ENCODE measurements at places on chromosomes 1 and 21.

DNA sequence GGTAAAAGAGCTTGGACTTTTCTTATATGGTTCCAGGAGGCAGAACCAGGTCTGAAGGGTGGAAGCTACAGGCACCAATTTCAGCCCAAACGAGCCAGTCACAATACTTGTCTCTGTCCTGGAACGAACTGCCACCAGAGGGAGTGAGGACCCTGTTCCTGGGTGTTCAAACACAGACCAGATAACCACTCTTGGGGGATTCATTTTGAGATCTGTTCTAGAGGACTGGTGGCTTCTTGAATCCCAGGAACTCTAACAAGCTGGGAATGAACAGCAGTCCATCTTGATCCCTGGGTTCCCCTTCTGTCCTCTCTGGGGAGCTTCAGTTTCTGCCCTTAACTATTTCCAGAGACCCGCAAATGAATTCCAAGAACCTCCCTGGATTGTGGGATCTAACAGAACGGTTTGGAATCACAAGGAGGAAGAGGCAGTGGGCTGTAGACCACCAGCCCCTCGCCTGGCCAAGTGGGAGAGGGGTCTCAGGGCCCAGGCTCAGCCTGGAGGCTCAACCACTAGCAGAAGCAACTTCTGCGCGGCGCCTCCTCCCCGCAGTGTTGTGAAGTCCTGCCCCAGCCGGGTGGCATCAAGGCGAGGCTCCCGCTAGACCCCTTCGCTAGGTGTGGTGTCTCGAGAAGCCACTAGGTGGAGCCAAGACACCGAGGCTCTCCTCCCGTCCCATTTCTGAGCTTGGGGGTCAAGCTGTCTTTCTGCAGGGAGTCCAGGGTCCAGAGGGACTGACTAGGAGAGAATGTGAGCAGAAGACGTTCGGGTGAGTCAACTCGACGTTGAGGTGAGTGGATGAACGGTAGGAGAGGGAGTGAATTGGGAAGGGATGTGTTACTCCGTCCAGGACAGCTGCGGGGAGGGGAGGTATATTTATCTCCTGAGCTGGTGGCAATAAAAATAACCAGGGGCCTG lies 12.1 kb upstream of the NES start:
- DNase-seq, result peak; percentile 79

DNA sequence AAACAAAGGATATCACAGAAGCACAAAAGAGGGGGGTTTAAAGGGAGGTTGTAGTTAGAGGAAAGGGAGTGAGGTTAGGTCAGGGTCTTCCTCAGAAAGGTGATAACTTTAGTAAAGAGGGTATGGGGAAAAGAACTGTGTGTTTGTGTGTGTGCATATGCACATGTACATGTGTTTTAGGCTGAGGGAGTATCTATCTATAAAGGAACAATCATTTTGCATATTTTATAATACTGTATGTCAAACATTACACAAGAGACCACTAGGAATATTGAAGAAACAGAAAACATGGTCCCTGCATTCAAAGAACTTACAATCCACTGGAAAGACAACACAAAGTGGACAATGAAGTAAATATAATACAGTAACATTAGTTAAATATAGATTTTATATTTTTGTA lies 132.2 kb downstream of the ACBD6 start:
- DNase-seq, result no peak

GRCh38 chr1:186858923-186859322 lies 30.2 kb downstream of the PLA2G4A start:
- no peak for DNase-seq

- no peak for DNase-seq
Observed at GRCh38 chr1:155179112-155180031, 5.7 kb downstream of the TRIM46 start.

DNA sequence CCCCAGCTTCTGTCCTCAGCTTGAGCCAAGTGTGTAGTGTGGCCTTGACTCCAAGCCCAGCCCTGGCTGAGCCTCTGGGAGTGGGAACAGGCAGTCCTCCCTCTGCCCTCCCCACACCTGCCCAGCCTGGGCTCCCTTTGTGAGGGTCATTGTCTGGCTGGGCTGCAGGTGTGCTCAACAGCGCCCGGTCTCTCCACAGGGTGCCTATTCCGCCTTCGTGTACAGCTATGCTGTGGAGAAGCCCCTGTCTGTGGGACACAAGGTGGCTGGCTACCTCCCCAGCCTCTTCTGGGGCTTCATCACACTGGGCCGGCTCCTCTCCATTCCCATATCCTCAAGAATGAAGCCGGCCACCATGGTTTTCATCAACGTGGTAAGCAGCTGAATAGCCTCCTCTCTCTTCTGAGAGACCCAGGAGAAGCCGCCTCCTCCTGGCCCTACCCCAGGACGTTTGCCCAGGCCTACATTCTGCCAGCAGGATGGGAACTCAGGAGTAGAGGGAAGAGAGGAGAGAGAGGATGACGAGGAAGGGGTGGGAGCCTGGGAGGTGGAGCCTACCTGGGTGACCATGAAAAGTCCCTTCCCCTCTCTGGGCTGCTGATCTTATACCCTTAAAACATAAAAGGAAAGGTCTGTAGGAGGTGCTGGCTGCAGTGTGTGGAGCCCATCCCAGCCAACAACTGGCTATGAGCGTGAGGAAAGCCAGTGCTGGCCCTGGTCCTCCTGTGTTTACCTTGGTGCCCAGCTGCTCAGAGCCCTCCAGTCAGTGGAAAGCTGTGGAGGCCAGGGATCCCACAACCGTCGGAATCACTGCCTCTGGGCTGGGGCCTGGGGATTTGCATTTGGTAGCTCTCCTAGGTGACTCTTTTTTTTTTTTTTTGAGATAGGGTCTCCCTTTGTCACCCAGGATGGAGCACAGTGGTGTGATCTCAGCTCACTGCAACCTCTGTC lies 45.7 kb downstream of the ELK4 start:
- DNase-seq, result no peak

- no peak for DNase-seq
Observed at GRCh38 chr1:23555986-23556634, 3.2 kb downstream of the ID3 start.

DNA sequence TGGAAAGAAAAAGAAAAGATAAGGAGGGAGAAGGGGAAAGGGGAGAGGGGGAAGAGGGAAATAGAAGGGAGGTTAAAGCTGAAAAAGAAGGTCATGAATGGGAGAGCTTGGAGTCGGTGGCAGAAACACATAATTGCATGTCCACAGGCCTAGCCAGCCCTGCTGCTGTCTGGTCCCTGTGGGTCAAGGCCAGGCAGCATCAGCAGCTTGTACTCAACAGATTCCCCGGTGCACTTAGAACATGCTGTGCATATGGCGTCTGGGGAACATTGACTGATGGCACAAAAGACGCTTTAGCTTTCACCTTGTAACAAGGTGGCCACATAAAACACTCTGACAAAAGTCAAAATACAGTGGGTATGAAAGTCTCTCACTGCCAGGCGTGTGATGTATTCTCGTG lies 25.9 kb downstream of the COG2 start:
- DNase-seq, result no peak

DNA sequence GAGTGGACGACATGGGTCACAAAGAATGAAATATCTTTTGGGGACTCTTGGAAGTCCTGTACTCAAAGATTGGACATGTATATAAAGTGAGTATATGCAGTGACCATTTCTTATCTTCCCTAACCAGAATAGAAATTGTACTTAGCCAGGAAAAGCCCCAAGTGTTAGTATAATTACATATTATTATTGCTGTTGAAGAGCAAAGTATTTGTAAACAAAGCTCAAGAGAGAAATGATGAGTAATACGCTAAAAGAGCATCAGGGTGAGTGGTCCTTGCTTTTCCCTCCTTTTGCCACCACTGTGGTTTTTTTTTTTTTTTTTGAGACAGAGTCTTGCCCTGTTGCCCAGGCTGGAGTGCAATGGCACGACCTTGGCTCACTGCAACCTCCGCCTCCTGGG lies 6.4 kb upstream of the CGN start:
- no peak for DNase-seq

DNA sequence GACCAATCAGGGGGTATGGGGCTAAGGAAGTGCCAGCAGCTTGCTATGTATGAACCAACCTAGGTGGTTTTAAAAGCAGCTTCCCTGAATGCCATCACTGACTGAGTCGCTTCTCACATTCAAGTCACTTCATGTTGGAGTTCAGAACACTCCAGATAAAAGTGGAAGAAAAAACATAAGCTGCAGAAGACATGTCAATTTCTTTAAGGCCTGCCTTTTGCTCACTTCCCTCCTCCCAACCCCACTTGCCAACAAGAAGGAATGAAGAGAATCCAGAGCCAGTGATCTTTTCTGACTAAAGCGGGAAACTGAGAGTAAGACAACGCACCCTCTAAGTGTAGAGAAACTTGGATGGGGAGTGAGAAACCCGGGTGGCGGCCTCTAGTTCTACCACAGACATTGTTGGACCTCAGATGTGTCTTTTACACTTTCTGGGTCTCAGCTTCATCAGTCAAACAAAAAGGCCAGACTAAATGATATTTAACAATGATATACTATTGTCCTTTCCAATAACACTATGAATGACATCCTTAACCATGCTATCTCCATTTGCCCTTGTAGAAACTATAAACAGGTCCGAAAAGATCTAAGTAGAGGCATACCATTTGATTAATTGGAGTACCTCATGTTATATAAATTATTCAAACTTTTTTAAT lies 54.1 kb downstream of the LUZP1 start:
- no peak for DNase-seq
